NCI-H226 (cell line): ENCODE measurements at places on chromosomes 3 and 15.

GRCh38 chr3:13233487-13234485 lies 160.6 kb upstream of the IQSEC1 start:
- DNase-seq: no peak

DNA sequence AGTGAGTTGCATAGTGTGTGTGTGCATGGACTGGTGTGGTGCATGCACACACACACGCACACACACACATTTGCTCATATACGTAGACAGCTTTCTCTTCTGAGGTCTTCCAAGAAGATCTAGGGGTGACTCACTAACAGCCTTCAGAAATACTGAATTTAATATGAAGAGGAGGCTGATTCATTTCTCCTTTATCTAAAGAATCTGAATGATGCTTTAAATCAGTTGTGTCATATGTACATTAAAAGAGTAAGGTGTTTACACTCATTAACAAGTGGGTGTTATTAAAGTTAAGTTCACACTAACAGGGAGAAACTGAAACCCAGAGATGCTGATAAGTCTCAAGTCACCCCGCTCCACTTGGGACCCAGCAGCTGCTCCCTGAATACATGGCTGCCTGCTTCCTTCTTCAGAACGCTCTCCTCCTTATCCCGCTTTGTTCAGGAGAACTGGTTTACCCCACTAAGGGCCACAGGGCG lies 22.0 kb downstream of the TMPRSS7 start:
- peak; percentile 75 for DNase-seq

DNA sequence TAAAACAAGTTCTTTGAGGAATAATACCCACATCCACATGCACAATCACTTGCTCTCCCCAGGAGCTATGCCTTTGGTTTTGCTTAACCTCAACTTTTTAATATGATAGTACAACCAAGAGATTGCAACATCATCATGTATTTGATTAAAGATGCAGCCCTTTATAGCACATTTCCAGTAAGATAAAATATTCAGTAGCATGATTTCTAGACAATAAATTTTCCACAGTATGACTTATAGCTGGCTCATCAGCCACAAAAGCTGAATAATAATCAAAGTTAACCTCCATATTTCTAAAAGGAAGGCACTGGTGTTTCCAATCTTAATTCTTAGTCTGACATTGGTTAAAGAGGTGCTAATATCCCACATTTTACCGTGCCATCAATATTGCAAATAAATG lies 622.5 kb downstream of the TBL1XR1 start:
- DNase-seq: peak; percentile 20

GRCh38 chr15:70658641-70659040 lies 104.7 kb downstream of the UACA start:
- no peak for DNase-seq

DNA sequence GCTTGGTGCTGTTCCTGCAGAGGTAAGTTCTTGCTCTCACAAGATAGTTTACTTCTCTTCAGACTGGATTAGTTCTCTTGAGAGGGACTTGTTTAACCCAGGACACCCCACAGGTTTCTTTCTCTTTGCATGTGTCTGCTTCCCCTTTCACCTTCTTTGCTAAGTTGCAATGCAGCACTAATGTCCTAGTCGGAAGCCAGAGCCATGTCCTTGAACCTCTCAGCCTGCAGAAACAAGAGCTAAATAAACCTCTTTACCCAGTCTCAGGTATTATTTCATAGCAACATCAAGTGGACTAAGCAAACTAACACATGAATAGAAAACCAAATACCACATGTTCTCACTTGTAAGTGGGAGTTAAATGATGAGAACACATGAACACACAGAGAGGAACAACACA lies 915.2 kb downstream of the NSUN3 start:
- no peak for DNase-seq

- peak; percentile 70 for DNase-seq
Measured at GRCh38 chr15:69973102-69973714, 124.5 kb downstream of the TLE3 start.

DNA sequence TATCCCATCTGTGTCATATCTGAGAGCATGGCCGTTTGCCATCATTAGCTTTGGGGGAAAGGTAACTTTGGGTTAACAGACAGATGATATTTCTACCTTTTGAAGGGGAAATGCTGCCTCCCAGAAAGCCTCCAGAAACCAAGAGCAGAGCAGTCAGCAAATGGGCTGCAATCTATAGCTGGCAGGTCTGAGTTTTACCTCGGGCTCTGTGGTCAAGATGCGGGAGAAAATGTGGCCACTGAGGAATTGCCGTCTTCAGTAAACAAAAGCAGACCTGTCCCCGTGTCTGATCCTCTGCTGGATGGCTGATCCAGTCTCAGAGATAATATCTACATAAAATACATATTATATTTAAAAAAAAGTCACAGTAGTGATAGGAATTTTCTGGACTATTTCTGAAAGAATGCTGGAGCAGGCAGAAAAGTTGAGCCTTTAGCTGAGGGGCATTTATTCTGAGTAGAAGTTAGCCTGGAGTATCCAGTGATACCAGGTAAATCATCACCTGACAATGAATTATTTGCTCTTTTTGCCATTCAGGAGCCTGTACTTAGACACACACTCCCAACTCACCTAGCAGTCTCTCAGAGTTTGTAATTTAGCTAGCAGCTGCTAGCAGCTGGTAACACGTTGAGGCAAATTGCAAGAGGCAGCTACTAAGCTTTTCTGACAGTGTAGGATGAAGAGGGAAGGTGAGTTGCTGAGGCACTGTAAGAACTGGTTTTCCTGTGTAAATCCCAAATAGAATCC lies 285.3 kb upstream of the RARB start:
- DNase-seq: no peak

GRCh38 chr15:83775738-83776137 lies 121.8 kb downstream of the ADAMTSL3 start:
- no peak for DNase-seq

- DNase-seq: no peak
Measured at GRCh38 chr3:23385327-23385726, 182.2 kb downstream of the UBE2E2 start.

GRCh38 chr3:65660000-65660598 lies 378.6 kb downstream of the MAGI1 start:
- no peak for DNase-seq

DNA sequence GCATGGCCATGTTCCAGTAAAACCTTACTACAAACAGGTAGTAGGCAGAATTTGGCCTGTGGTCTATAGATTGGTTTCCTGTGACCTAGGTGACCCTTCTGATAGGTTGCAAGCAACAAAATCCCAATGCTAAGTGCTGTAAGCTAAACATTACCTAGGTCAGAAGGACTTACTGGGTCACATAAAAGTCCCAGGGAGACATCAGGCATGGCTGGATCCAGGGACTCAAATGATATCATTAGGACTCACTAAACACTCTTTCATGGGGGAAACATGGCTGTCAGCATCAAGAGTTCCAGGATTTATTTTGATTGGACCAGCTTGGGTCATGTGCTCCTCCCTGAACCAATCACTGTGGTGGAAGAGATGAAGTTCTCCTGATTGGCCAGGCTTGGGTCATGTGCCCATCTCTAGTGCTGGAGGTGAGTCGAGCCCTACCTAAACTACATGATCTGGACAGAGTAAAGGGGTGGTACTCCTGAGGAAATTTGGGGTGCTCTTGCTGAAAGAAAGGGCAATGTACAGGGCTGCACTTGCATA lies 16.8 kb upstream of the SLC6A1 start:
- DNase-seq: no peak

DNA sequence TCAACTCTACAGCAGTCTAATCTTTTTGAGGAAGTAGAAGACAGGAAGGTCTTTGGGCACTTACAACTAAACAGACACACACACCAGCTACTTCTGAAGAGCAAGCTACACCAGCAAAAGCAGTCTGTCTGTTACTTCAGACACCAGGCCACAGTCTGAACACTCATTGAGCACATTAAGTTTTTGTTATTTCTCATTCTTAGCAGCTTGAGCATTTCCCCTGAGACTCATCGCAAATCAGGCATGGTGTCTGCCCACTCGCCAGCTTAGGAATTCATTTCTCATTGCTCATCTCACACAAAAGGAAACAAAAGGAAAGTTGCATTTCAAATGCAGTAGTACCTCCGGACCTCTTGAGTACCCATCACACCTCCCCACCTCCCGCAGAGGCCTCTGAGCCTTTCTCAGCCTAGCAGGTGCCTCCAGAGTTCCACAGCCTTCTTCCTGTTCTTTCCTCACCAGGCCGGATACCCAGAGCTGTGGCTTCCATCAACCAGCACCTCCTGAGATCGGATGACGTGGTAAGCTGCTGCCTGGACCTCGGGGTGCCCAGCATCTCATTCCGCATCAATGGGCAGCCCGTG lies 302.0 kb downstream of the RYR3 start:
- no peak for DNase-seq

GRCh38 chr15:76809412-76810103 lies 95.6 kb downstream of the SCAPER start:
- DNase-seq: no peak

DNA sequence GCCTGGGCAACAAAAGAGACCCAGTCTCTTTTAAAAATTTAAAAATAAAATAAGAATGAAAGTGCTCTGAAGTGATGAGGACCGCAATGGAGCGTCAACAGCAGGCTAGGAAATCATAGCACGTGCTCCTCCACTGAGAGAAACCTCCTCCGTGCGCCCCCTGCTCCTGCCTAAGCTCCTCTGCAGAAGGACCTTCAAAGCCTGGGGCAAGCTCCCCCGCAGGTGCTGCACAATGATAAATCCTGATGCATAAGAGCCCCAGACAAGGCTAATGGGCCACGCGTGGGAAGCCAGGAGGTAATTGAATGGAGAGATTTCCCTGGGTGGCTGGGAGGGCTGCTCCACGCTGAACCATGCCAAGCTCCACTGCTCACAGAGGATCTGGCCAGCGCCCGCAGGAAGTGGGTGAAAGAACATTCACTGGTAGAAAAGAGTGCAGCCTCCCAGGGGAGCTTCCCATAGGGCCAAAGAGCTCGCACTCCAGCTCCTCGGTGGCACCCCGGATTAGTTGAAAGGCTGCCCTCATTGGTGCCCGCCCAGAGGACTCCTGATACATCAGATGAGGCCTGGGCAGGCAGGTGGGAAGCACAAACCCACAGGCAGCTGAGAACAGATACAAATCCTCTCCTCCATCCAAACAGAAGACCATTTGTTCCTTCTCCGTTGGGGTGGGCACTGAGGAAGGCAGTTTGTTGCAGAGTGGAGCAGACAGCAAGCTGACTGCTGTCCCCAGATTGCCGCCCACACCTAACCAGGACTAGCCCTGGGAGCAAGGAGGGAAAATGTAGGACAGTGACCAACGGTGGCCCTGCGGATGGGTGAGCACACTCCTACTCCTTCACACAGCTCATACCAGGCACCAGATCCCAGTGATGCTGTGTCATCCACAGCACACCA lies 52.5 kb downstream of the CPN2 start:
- no peak for DNase-seq

DNA sequence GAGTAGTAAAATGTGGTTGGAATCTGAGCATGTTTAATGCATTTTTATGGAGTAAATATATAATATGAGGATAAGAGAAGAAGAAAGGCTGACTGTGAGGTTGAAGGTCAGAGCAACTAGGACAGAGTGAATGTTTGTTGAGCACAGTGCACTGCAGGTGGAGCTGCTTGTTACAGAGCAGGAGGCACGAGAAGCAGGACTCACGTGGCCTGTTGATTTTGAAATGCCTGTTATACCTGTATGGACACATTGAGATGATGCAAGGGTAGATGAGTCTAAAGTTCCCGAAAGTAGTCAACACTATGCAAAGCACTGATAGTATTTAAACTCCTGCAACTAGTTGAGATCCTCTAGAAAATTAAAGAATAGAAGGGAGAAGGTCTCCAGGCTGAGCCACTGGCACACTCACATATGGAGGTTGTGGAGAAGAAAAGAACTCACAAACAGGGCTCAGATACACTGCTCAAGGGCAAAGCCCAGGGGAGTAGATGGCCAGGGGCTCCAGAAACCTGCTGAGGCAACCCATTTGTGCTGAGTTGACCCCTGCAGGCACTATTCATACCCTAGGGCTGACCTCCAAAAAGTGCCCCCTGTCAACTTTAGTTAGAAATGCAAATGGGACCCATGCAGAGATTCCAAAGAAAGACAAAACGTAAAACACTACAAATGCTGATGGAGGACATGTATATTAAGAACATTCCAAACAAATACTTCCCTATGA lies 541.5 kb downstream of the GABRG3 start:
- DNase-seq: no peak

- DNase-seq: no peak
Measured at GRCh38 chr3:66986406-66986805, 11.7 kb upstream of the KBTBD8 start.
